ENCODE measurements at places on chromosomes 3 and 15.

DNA sequence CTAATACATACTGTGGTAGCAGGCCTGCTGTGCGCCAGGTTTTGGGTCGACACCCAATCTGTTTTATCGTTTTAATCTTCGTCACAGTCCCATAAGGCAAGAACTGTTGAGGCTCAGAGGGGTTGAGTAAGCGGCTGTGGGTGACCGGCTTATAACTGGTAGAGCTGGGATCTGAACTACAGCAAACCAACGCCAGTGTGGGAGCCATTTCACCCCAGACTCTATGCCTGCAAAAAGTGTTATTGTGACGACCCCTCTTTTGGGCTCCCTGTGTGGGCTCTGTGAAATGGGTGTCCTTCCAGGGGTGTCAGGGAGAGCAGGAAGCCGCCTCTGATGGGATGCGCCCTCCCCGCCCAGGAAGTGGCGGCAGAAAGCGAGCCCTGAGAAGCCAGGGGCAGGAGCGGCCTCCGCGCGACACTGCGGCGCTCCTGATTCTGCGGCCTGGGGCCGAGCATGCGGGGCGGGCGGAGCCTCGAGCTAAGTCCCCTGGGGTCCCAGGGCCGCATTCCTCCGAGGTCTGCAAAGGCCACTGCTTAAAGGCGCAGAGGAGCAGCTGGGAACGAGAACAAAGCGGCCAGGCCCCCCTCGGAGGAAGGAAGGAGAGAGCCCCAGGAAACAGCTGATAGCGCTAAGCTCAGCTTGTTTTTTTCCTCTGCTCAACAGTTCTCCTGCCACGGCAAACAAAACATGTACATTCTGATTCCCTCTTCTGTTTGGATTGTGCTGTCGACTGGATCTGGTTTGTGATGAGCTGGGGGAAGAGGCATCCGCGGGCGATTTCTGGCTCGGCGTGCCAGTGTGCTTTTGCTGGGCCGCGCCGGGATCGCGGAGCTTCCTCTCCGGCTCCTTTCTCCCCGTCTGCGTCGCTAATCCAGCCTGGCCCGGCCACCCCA is 33.9 kb downstream of the GRK7 start:
- DNase-seq, result no peak

- no peak for DNase-seq
These were observed 56.6 kb downstream of the RFTN1 start for GRCh38 chr3:16456784-16457415.

- no peak for DNase-seq
These were observed 2.7 kb downstream of the CHDH start for GRCh38 chr3:53843195-53844177.

- no peak for DNase-seq
These were observed 120.8 kb downstream of the RFTN1 start for GRCh38 chr3:16392717-16393116.

- no peak for DNase-seq
These were observed 151.7 kb downstream of the NR1D2 start for GRCh38 chr3:24096695-24097290.

- DNase-seq, result no peak
These were observed 149.6 kb downstream of the CHDH start for GRCh38 chr3:53696401-53697172.

GRCh38 chr15:66947471-66947870 is 117.9 kb upstream of the SMAD3 start:
- no peak for DNase-seq

- DNase-seq, result no peak
These were observed 32.0 kb downstream of the FOXL2 start for GRCh38 chr3:138914870-138915502.

GRCh38 chr15:34365836-34366235 is 1.2 kb downstream of the LPCAT4 start:
- no peak for DNase-seq

- no peak for DNase-seq
These were observed 100.1 kb downstream of the VGLL3 start for GRCh38 chr3:86890741-86891396.

Data from NCI-H187 treated with DMSO at 0.1 percent for 48 hours (cell line).